ENCODE measurements at places on chromosomes 13 and 19.
A peak's percentile ranks its signal among the peaks of the same experiment; 100 is the strongest.

DNA sequence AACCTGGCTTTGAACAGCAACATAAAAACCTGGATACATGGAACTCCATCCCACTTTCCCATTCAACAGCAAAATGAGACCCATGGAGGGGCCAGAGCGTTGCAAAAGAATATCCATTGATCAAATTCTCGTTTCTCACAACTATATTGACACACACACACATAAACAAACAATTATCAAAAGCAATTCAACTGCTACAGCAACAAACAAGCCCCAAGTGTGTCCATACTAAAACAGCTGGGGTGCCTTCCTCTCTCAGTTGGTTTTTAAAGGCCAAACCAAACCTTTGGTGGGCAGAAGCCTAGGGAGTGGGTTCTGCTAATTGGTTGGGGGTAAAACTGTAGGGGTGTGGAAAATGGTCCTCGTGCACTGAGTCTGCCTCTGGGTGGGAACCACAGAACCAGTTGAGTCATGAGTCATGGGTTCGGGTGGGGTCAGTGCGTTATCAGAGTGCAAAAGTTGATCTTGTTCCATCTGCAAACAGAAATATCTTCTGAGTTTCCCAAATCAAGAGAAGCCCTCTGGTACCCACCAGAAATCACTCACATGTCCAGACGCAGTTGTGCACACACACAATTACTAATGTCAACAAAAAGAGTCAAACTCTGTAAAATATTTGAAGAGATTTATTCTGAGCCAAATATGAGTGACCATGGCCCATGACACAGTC is 18.5 kb downstream of the GPR42 start:
- DNase-seq, result no peak

DNA sequence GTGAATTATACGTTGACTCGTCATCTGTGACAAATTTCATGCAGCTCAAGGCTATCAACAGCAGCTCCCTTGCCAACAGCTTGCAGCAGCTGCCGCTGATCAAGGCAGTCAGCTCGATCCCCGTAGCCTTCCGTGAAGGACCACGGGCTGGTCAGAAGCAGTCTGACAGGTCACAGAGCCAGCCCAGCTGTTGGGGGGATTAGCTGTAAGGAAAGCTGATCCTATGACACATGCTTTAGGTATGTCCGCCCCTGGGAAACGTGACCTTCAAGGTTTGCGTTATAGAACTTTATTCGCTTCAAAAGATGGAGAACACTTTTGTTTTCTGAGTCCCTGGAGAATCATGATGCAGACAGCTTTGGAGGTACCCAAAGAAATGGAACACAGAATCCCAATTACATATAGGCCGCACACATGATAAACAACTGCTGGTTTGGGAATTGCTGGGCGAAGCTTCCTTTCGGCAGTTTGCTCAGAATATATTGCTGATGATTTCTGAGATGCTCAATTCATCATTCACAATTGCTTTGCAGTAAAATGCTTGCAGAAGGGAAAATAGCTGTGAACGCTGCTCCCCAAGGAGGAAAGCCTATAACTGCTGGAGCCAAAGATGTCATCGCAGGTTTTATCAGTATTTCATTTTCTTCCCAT is 62.6 kb upstream of the USP29 start:
- DNase-seq, result peak; percentile 27

DNA sequence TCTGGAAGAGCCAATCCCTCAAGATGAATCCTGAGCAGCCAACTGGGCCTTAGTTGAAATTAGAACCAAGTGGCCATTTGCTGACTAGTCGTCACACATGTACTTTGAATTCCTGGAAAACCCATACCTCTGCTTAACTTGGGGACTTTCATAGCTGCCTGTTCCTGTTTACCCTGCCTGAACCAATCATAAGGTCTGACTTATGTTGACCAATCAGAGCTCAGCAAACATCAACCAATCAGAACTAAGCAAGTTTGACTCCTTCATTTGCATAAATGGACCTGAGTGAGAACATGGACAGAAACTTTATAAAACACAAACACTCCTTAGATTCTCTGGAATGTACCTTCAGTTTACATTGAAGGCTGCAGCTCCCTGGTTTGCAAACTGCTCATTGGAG is 50.8 kb downstream of the LATS2 start:
- no peak for DNase-seq

DNA sequence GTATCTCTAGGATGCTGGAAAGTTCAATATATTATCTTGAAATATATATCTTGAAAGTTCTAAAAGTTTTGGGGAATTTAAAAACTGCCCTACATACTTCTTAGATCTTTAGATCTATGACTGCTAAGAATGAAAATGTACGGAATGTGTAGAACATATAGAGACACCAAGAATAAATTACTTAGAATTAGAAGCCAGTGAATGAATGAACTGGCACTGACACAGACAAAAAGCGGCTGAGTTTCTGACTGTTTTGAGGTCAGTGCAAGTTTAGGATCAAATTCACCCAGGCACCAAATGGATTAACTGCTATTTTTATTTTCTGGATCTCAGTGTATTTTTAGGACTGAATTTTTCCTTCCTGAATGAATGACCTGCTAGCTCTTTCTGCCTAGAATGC is 411.2 kb downstream of the KCTD12 start:
- DNase-seq, result no peak

DNA sequence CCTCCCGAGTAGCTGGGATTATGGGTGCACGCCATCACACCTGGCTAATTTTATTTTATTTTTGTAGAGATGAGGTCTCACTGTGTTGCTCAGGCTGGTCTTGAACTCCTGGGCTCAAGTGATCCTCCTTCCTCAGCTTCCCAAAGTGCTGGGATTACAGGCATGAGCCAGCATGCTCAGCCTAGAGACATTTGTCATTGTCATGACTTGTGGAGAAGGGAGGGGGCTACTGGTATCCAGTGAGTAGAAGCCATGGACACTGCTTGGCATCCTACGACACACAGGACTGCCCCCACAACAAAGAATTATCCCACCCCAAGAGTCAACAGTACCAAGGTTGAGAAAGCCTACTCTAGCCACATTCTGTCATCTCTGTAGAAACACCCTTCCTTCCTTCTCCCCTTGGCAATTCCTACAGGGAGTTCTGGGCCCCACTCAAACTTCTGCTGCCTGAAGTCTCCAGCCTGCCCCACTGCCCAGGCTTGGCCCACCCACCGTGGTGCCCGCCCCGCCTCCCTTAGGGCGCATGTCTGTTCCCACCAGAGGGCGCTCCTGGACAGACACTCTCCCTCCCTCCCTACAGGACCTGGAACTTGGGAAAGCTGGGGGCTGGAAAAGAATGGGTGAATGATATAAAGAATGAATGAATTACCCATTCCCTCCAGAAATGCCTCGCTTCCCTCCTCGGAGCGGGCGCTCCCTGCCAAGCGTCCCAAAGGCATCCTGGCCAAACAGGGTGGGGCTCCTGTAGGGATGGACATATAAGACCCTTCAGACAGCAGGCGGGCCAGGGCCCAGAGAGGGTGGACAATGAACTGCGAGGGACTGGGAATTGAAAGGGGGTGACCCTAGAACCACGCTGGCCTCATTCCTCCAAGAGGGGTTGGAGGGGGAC is 5.5 kb upstream of the EMP3 start:
- DNase-seq, result peak; percentile 49

DNA sequence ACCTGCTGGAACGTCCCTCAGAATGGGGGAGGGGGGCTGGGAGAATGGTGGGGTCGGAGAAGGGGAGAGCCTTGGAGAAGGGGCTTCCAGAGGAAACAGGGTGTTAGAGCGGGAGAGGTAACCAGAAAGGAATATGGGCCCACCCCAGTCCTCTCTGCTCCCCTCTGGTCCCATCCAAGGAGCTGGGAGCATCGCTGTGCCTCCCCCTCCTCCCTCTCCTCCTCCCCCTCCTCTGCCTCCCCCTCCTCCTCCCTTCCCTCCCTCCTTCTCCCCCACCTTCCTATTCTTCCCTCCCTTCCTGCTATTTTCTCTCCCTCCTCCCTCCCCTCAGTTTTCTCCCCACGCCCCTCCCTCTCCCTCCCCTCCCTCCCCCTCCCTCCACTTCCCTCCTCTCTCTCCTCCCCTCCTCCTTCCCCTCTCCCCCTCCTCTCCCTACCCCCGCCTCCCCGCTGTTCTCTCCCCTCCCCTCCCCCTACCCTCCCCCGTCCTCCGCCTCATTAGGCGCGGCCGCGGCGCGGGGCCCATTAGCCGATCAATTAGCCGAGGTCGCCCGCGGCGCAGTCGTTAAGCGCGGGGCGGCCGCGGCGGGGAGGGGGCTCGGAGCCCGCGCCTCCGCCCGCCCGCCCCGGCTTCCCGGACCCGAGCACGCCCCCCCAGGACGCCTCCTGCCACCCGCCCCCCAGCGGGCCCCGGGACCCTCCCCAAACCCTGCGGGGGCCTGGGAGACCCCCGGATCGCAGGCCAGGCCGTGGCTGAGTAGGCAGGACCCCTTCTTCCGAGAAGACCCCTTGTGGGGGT is 15.4 kb downstream of the TLE5 start:
- peak; percentile 58 for DNase-seq

DNA sequence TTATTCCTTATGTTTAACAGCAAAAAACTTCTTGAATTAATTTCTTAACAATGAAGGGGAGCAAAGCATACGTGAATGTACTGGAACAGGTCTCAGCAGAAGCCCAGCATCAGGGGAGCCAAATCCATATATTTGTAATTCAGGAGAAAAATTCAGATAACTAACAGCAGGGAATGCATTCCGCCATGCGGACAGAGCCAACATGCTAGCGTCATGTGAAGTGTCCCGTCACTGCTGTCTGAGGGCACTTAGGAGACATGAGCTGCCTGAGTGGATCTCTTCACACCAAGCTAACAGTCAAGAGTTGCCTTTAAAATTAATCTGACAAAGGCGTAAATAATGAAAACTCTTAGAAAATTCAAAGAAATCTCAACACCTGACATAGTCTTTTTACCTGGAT is 6.4 kb downstream of the AMER2 start:
- DNase-seq, result no peak

GRCh38 chr19:16259385-16260159 is 61.9 kb downstream of the AP1M1 start:
- no peak for DNase-seq

DNA sequence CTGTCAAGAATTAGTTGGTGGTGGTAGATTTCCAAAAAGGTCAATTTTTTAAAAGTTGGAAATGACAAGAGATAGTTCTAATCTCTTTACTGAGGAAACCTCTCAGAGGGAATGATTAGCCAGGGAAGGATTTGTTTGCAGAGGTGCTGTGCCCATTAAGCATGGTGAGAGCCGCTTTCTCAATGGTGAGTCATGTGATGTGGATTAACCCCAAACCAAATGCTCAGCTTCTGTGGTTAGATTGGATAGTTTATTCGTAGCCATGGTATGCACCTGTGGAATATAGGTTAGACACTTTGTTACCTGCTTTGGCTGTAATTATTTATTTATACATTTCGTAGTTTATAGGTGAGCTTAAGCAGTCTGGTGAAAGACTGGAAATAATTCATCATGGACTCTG is 7.1 kb downstream of the HNRNPM start:
- DNase-seq, result no peak

DNA sequence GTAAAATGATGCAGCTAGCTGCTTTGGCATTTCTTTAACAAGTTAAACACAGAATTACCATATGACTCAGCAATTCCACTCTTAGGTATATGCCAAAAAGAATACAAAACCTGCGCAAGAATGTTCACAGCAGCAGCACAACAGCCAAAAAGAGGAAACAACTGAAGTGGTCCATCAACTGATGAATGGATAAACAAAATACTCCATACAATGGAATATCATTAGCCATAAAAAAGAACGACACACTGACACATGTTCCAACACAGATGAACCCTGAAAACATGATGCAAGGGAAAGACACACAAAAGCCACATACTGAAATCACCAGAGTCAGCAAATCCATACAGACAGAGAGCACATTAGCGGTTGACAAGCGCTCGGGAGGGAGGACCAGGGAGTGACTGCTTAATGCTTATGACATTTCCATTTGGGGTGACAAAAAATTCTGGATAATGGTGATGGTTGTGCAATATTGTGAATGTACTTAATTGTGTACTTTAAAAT is 3.0 kb downstream of the PCID2 start:
- DNase-seq, result no peak

DNA sequence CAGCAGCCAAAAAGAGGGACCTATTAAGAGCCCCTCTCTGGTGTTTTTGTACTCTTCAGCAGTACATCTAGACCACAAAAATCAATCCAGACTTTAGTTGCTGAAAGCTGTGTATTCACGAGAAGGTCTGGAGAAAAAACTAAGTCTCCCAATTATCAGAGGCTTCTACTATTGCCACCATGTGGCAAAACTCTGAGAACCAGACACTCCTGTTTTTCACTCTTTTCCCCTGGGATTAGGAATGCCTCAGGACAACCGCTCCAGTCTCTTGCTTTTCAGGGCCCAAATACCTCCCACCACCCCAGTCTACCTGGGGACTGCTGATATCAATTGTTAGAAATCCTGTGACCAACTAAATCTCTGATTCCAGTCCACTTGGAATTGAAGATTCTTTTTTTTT is 30.1 kb upstream of the OBI1 start:
- DNase-seq, result no peak

DNA sequence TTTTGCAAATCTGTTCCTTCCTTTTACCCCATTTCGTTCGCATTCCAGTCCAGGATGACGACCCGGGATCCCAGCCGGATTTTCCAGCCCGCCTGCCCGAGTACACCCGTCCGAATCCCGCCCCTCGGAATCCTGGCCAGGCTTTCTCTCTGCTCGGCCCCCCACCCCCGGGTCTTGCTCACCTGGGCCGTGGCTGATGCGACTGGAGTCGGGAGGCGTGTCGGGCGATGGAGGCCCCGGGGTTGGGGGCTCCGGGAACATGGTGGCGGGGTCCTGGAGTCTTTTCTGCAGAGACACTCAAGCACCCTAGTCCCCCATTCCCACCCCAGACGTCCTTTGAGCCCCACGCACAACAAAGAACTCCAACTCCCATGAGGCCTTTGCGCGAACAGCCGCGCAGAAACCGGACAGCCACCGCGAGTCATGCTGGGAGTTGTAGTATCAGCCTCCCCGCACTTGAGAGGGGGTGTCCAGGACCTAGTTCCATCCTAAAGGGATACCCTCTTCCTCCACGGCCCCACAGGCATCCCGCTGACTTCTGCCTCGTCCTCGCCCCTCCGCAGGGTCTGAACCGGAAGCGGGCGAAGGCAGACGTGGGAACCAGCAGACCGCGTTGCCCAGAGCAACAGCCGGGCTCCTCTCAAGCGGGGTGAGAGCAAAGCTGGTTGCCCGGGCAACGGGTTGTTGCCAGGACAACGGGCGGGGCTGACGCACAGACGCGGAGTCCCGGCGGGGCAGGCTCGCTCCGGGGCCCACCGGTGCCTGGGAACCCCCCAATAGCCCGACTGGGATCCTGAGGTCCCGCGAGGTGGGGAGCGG is 1.1 kb downstream of the SYT5 start:
- DNase-seq, result peak; percentile 66

DNA sequence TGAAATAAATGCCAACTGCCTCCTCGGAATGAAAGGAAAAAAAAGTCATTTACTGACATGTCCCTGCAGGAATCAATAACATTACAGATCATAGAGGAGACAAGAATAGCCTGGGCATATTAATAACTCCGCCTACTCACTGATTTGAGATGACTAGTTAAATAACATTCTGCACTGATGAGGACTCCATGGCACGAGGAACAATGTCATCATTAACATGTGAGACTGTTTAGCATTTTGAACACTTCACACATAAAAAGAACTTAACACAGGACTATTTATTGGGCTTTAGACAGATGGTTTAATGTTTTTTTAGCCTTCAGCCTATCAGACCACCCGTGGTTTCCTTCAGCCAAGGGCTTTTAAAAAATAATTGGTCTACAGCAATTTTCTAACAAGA is 170.1 kb downstream of the OLFM4 start:
- no peak for DNase-seq

- no peak for DNase-seq
Measured at GRCh38 chr19:13788991-13789390, 6.3 kb upstream of the ZSWIM4 start.

Measured in left lung (tissue), 14 donors.